ENCODE measurements at places on chromosomes 3 and 15. TPM values are rescaled to one million over a fixed set of nuclear protein-coding genes. Genes with fewer than 3 reads are reported as not detected.

The RAB5A gene
- 97.8 TPM for total RNA-seq

The RAB11A gene
- total RNA-seq: 210 TPM

The TMEM212 gene
- total RNA-seq: not detected

The LNP1 gene
- total RNA-seq: 11.3 TPM

The AMT gene
- 11.0 TPM for total RNA-seq

The MUC20 gene
- 23.3 TPM for total RNA-seq

The VWA5B2 gene
- 44.7 TPM for total RNA-seq

The MINAR1 gene
- 3.2 TPM for total RNA-seq

The KBTBD13 gene
- not detected for total RNA-seq

The TBC1D5 gene
- 78.4 TPM for total RNA-seq

The SERPINI1 gene
- total RNA-seq: 290 TPM

The MYLK gene
- total RNA-seq: 62.3 TPM

The GNAT1 gene
- not detected for total RNA-seq

The AGTR1 gene
- total RNA-seq: not detected

The CHRFAM7A gene
- 3.9 TPM for total RNA-seq

The SLC30A4 gene
- 20.9 TPM for total RNA-seq

The OCA2 gene
- total RNA-seq: 7.8 TPM

The CCR4 gene
- not detected for total RNA-seq

The EHHADH gene
- total RNA-seq: 7.2 TPM

The PRRT3 gene
- total RNA-seq: 37.3 TPM

The MME gene
- 0.97 TPM for total RNA-seq

The DISP2 gene
- total RNA-seq: 37.5 TPM

The EXD1 gene
- total RNA-seq: 1.00 TPM

The PPP2R3A gene
- total RNA-seq: 17.4 TPM

The KCNMB2 gene
- total RNA-seq: 6.6 TPM

The TLR9 gene
- 0.55 TPM for total RNA-seq

The CCR2 gene
- not detected for total RNA-seq

The GOLGA6D gene
- 0.24 TPM for total RNA-seq

The GOLGA8K gene
- 0.38 TPM for total RNA-seq

The SLC12A8 gene
- total RNA-seq: 10.9 TPM

The EIF3J gene
- total RNA-seq: 59.3 TPM

The SLC6A11 gene
- 14.9 TPM for total RNA-seq

The GOLGA8G gene
- not detected for total RNA-seq

The GPR15 gene
- not detected for total RNA-seq

The CLDN1 gene
- 0.41 TPM for total RNA-seq

The PRC1 gene
- total RNA-seq: 11.7 TPM

The ARL6IP5 gene
- 133 TPM for total RNA-seq

The SNTN gene
- not detected for total RNA-seq

The TMED3 gene
- total RNA-seq: 27.4 TPM

The GOLGA6A gene
- 1.2 TPM for total RNA-seq

The CMTM8 gene
- total RNA-seq: 3.1 TPM
